Right lung (tissue), 10 donors: ENCODE measurements at places on chromosomes 6 and 20.

DNA sequence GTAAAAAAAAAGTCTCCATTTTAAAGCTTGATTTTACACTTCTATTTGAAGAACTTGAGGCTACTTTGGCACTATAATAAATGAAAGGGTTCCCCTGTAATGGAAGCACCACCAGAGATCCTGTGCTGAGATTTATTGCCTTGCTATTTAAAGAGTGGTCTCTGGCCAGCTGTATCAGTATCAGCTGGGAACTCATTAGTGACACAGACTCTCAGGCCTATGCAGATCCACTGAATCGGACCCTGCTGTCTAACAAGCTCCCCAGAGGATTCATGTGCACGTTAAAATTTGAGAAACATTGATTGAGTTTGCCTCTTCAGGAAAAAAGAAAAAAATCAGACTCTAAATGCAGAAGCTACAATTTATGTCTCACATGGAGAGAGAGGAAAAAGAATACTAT is 299.9 kb upstream of the BMP2 start:
- DNase-seq, result no peak

- no peak for DNase-seq
These were observed 1.1 kb upstream of the ULBP1 start for GRCh38 chr6:149962461-149963211.

DNA sequence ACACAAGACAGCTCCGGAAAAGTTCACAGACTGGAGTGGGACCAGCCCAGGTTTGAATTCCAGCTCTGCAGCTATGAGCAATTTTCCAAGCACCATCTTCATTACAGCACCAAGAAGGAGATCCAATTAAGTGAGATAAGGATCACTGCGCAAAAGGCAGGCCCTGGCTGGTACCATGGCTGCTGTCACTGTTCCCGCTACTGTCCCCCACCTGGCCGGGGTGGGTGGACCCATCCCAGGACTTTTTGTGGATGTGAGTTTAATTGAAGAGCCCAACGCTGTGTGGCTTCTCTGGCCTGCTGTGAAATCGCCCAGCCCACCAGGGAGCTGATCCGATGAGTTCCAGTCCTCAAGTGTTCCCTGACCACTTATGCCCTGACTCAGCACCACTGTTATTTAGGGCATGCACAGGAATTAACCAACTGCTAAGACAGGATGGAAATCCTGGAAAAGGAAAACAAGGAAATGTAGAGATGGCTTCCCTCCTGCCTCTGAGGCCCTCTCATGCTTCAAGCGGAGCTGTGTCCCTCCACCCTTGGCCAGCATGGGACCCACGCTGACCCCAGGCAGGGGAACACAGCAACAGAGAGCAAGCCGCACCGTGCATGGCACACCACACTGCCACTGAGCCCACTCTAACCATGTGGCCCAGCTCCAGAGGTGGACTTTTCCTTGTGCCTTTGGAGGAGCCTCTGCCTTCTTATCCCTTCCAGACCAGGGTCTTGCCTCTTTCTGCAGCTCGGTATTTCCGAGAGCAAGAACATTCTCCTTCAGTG is 150.0 kb upstream of the CST7 start:
- DNase-seq, result no peak

- no peak for DNase-seq
These were observed 10.7 kb upstream of the LAMP5 start for GRCh38 chr20:9503526-9504245.

GRCh38 chr6:122200440-122200839 is 199.0 kb upstream of the HSF2 start:
- DNase-seq, result no peak

DNA sequence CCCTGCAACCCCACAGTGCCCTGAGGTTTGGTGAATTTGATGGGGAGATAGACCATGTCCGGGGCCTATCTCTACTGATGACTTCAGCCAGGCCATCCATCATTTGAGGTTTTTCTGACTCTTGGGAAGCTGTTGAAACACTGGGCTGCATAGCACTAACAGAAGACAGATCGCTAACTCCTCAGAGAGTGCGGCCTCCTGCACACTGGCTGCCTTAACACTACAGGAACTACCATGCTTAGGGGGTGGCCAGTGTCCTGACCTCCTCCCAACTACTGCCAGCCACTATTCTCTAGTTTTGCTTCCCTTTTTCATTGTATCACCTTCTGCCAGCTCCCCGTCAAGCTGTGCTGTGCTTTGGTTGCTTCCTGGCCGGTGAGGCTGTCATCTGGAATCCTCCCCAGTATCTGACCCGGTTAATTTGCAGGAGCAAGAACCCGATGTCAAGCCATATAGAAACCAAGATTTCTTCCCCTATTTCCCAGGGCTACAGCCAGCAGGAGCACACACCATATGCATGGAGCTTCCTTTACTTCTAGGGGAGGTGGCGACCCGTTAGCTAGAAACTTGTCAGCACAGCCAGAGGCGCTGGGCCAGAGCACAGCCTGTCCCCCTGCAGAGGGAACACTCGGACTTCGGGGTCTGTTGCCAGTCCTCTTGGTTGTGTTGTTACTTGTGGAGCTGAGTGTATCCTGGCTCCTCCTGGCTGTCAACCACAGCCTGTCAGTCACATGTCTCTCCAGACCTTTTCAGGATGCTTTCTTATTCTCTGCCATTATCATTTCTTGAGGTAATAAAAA is 57.3 kb upstream of the TRAF3IP2 start:
- DNase-seq, result no peak

GRCh38 chr6:35428421-35429149 is 23.6 kb upstream of the FANCE start:
- DNase-seq, result no peak

DNA sequence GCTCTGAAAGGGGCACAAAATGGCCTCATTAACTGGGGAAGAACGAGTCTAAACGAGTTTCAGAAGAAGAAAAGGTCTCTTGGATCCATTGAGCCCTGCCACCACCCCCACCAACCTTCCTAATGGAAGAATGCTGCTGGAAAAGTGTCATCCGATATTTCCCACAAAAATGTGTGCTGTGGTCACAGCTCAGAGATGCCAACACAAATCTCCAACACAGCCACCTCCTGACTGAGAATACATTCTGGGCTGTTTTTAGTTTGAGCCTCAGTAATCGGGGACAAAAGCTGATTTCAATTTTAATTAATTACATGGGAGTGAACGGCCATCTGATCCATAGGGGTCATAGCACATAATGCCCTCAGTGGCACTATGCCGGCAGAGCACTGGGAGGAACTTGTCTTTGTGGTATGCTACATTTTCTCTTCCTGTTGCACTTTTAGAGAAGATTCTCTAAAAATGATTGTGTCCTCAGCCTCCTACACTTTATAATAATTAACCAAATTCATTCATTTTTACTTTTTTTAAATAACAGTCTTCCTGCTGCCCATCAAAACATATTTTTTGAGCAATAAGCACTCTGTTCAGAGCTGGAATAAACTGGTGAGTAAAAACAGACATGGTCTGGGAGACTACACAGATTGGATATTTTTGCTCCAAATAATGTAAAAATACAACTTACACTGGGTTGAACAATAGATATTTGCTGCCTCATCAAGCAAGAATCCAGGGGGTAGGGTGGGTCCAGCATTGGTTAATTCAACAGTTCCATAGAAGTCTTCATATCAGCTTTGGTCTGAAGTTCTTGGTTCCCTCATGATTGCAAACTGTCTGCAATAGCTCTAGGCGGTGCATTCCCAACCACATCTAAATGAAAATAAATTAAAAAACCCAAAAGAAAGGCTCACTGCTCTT is 143.6 kb upstream of the TMEM170B start:
- no peak for DNase-seq

- no peak for DNase-seq
These were observed 41.4 kb upstream of the CDH22 start for GRCh38 chr20:46349742-46350056.

GRCh38 chr20:33560026-33560425 is 70.1 kb downstream of the CBFA2T2 start:
- no peak for DNase-seq

- no peak for DNase-seq
These were observed 120.4 kb downstream of the TOX2 start for GRCh38 chr20:44034965-44035635.

GRCh38 chr6:33851959-33852358 is 48.2 kb upstream of the MLN start:
- DNase-seq, result no peak
